ENCODE measurements at places on chromosomes 6 and 20. TPM values are rescaled to one million over a fixed set of nuclear protein-coding genes. Genes with fewer than 3 reads are reported as not detected.

TRIM10 gene
- not detected for total RNA-seq

RTN4IP1 gene
- total RNA-seq, result 4.8 TPM

SLC17A4 gene
- 0.10 TPM for total RNA-seq

PSORS1C1 gene
- 0.45 TPM for total RNA-seq

MAPK13 gene
- 12.2 TPM for total RNA-seq

IMPG1 gene
- not detected for total RNA-seq

LHFPL5 gene
- not detected for total RNA-seq

FAM83D gene
- 0.71 TPM for total RNA-seq

C6orf52 gene
- 1.1 TPM for total RNA-seq

OOEP gene
- not detected for total RNA-seq

OPRL1 gene
- total RNA-seq, result 1.3 TPM

PMEPA1 gene
- 90.0 TPM for total RNA-seq

TAB2 gene
- total RNA-seq, result 58.3 TPM

DLL1 gene
- 23.8 TPM for total RNA-seq

BTN1A1 gene
- total RNA-seq, result not detected

CLDN20 gene
- total RNA-seq, result not detected

Measured in mesenteric fat pad (tissue), 1 donor.